ENCODE measurements at places on chromosomes 4 and X.
A peak's percentile ranks its signal among the peaks of the same experiment; 100 is the strongest.

DNA sequence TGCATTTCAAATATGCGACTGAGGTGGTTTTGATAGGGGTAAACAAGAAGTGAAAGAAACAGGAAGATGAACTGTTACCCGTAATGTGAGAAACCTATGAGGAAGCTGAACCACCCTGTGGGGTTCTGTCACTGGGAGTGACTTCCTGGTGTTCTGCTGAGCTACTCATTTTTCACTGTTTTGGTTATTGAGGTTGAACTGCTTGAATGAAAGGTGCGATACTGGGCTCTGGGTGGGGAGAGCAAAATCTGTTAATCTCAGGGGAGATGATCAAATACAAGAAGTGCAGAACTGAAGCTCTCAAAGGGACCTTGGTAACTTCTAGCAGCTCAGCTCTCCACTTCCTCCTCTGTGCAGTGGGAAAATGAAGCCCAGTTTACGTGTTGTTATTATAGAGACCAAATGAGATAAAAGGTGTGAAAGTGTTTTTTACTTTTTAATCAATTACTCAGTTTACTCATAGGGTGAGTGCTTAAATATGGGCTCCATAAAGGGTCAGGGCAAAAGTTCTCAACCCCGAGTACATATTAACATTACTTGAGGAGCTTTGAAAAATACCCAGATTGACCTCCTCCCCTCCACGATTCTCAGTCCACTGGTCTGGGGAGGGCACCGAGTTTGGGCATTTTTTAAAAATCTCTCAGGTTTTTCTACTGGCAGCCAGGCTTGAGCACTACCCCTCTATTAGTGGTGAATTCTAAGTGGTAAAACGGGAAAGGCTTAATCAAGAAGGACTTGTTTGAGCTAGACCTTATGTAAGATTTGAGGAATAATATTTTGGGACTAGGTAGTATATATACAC lies 66.7 kb downstream of the COQ2 start:
- no peak for DNase-seq

GRCh38 chr4:109375778-109376414 lies 57.7 kb upstream of the SEC24B start:
- DNase-seq, result no peak

- no peak for DNase-seq
These were observed 2.8 kb upstream of the CPLX1 start for GRCh38 chr4:828641-829271.

DNA sequence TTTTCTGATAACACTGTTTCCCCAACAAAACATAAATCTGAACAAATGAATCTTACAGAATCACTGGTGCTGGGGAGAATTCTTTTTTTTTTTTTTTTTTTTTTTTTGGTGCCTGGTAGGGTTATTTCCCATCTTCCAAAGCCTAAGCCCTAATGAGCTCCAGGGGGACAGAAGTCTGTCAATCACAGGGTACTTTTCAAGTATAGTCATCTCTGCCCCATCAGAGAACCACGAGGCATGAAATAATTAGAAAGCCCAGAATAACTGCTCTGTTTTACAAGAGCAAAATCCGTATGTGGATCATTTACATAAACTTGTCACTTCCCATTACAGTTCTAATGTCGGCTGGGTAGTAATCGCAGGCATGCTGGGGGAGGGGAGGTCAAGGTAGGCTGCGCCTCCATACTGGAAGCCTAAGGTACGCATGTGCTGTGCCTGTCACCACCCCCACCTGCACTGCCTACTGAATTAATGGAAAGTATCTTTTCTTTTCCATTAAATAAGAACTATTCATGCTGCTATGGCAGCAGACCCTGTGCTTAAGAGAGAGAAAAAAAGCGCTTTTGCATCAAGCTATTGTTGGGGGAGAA lies 164.7 kb upstream of the LEF1 start:
- no peak for DNase-seq

GRCh38 chrX:49059201-49059600 lies 402 bp downstream of the CCDC120 start:
- no peak for DNase-seq

DNA sequence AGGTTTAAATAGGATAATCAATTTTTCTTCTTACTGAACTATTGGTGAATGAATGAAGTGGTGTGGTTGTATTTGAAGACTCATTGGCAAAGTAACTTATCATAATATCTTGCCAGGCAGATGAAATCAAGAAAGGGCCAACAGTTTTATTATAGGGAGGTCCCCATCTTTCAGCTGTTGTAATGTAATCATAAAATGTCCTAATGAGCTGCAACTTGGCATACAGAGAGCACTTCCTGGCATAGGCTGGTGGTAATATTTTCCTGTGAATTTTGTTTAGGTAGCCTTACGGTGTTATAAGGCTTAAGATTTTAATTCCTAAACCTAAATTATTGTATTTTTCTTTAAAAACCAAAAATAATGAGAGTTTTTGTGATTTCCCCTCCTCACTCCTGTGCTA lies 17.5 kb downstream of the FHIP1A start:
- DNase-seq, result no peak

DNA sequence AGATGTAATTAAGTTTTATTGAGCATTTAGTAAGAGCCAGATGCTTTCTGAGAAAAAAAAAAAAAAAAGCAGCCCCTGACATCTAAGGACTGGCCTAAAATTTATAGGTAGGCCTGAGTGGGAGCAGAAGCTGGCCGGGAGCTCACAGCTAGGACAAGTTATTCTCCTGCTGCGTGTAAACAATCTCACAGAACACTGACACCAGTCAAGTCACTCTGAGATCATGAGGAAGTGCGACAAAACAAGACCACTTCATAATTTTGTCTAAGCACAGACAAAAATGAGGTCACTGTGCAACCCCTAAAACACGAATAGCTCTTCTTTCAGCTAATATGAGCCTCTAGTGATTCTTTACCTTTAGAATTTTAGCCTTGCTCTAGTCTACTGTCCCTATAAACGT lies 15.3 kb upstream of the NSUN7 start:
- DNase-seq, result no peak

GRCh38 chr4:2871911-2872310 lies 28.3 kb downstream of the ADD1 start:
- no peak for DNase-seq

- DNase-seq, result no peak
These were observed 296.2 kb downstream of the INPP4B start for GRCh38 chr4:142549726-142550463.

DNA sequence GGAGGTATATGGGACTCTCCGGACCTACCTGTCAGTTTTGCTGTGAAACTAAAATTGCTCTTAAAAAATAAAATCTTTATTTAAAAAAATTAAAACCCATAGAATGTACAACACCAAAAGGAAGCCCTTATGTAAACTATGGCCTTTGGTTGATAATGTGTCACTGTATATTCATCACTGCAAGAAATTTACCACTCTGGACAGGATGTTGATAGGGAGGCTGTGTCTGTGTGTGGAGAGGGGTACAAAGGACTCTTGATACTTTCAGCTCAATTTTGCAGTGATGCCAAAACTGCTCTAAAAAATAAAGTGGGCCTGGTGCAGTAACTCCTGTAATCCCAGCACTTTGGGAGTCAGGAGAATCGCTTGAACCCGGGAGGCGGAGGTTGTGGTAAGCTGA lies 2.9 kb upstream of the ZMYM3 start:
- no peak for DNase-seq

GRCh38 chr4:129974730-129975129 lies 878.8 kb downstream of the C4orf33 start:
- no peak for DNase-seq

- DNase-seq, result no peak
These were observed 321.4 kb downstream of the EVC2 start for GRCh38 chr4:5386921-5387320.

- DNase-seq, result no peak
These were observed 97.4 kb upstream of the MYOZ2 start for GRCh38 chr4:119038116-119038841.

DNA sequence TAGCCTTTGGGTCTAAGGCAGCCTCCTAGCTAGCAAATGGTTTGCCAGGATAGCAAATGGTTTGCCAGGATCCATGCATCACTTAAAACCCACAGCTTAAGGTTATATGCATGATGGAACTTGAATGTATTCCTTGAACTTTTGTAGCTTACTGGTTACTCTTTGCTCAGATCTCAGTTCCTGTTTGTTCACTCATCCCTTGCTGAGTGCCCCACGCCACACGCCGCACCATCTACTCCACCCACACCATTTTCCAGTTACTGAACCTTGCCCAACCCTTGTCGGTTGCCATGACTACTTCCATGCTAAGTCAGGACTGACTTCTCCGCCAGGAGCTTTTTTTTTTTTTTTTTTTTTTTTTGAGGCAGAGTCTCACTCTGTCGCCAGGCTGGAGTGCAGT lies 29.5 kb upstream of the XIAP start:
- DNase-seq, result peak; percentile 43

GRCh38 chrX:133461231-133461630 lies 45.9 kb upstream of the GPC4 start:
- no peak for DNase-seq

GRCh38 chrX:42973321-42973720 lies 195.4 kb upstream of the PPP1R2C start:
- no peak for DNase-seq

All from AG09319 (cell line).